T-helper 2 cell (primary cell): ENCODE measurements at places on chromosomes 3 and 15.

GRCh38 chr3:126067959-126068358 is 16.0 kb downstream of the SLC41A3 start:
- DNase-seq = no peak

GRCh38 chr3:50830451-50830850 is 155.7 kb downstream of the DOCK3 start:
- no peak for DNase-seq

GRCh38 chr3:94912656-94913055 is 849.8 kb downstream of the NSUN3 start:
- no peak for DNase-seq

GRCh38 chr15:81253846-81254245 is 57.2 kb downstream of the IL16 start:
- DNase-seq = no peak

DNA sequence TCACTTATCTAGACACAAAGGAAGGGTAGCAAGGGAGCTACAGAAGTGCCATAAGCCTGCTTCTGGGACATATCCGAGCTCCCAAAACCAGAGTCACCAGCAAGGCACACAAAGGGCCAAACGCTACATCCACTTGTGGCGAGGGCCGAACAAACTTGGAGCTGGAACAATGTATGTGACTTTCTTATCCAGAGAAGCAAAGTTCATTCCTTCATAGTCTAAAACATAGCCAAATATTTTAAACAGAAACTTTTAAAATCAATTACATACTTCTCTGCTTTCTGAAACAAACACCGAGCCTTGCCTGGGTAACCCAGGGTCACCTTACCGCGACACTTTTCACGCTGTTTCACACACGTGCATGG is 15.9 kb downstream of the ZXDC start:
- DNase-seq = no peak

DNA sequence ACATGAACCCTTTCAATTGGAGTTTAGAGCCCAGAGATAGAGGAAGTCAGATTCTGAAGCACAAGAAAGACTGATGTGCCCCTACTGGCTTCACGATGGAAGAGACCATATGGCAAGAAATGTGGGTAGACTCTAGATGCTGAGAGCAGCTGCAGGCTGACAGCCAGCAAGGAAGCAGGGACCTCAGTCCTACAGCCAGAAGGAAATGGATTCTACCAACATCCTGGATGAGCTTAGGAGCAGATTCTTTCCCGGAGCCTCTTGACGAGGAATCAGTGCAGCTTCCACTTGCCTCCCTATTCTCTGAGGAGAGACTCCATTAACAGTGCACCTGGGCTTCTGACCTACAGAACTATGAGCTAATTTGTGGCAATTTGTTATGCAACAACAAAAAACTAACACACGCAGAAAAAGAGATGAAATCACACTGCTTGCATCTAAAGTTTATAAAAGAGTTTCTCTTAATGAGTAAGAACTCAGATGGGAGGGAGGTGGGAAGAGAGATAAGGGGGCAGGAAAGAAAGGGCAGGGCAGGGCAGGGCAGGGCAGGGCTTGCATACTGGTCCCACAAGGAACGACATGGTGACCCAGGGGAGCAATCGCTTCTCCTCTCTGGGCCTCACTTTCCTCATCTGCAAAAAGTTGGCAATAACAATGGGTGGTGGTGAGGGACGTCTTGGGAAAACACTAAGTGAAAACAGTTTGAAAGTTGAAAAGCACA is 440.9 kb downstream of the FOXP1 start:
- DNase-seq = no peak

DNA sequence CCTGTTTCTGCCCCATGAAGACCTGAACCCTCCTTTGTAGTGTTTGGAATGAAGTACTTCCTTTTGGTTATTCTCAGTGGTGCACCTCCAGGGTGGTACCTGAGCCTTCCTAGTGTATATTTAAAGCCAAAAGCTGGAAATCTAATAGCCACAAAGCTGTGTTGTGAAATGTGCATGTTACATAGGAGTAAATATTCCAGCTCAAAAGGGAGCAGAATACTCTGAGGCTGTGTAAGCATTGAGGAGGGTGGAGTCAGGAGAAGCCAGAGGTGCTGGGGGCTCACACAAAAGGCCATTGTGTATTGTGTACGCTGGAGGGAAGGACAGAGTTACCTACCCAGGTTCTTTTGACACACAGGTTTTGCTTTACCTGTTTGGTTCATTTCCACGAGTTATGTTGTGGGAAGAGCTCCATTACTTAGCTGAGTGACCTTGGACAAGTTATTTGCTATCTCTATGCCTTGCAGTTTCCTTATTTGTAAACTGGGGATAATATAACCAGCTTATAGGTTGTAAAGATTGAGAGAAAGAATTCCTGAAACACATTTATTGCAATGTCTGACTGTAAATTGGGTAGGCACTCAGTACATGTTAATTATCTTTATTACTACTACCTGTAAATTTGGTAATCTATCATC is 24.7 kb downstream of the GPR171 start:
- DNase-seq = no peak

DNA sequence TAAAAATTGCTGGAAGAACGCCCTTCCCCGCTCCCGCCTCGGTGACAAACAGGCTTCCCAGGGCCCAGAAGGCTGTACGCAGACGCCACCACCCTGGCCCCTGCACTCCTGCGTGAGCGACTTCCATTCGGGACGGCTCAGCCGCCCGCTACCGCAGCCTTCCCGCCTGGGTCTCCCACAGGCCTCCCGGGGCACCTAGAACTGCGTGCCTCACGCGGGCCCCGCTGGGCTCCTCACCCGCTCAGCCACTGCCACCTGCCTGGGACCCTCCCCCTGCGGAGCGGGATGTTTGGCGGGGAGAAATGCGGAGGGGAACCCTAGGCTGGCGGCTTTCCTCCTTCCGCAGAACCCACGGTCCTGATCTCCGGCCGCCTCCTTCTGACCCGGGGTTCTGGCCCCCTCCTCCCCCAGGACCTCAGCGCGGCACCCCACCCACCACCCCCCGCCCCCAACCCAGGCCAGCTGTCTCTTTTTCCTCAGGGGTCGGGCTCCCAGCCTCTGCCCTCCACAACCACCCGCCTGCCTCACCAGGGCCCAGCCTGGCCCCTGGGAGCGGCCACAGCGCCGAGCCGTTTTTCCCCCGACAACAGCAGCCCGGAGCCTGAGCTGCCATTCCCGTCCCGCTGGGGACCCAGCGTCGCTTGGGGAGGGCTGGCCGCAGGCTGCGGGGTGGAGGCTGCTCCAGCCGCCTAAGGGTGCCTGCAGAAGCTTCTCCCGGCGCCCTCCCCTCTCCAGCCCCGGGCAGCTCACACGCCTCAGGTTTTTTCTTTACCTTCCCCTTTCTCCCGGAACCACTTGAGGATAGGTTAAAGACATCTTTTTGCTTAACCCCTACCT is 27.6 kb upstream of the RAB7A start:
- no peak for DNase-seq

DNA sequence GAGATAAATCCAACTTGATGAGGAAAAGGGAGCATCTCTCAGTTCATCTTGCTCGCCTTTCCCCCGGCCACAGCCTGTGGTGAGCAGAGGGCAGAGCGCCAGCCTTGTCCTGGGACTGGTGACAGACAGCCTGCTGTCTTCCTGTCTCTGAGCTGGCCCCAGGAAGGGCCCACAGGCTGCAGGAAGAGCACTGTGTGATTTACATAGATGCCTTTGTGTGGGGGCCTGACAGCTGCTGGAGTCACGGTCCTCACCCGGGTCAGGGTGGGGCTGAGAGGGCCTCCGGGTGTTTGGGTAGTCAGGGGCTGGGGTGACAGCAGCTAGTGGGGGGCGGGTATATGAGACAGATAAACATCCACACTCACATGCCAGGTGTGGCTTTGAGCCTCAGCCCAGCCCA is 29.3 kb downstream of the PLA2G4D start:
- no peak for DNase-seq

DNA sequence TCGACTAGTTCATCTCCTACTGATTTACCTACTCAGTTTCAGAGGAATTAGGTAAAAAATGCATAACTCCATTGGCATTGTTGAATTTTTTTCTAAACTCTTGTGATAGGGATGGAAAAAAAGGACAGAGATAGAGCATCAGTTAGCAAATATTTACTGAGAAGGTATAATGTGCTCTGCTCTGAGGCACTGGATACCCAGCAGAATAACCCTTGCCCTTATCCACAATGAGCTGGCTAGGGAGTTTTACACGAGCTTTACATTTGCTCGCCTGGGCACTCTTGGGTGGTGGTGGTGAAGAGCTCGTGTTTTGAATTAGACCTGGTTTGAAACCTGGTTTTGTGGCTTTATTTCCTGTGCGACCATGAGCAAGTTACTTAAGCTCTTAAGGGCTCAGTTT is 149.6 kb downstream of the RORA start:
- DNase-seq = no peak

DNA sequence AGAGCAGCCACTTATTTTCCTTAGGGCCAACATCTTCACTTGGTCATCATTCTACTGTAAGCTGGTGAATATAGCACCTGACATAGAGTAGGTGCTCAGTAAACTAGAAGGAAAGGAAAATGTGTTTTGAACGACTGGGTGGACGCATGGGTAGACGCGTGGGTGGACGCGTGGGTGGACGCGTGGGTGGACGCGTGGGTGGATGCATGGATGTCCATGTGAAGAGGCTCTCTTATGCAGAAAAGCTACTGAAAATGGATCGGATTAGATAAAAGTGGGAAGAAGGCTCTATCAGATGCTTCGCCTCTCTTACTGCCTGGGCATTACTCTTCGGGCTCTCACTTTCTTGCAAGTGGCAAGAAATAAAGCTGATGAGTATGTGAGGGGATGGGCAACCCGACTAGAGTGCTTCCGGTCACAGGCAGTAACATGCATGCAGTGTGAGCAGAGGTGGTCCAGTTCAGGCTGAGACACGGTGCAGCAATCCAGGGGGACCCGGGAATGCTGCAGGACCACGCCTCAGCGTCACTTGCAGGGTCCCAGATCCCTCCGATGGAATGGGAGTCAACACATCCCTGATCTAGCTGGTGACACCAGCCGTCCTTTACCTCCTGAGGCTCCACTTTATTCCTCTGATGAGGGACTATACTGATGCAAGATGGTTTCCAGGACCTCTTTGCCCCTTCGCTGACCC is 138.0 kb upstream of the MEF2A start:
- no peak for DNase-seq

DNA sequence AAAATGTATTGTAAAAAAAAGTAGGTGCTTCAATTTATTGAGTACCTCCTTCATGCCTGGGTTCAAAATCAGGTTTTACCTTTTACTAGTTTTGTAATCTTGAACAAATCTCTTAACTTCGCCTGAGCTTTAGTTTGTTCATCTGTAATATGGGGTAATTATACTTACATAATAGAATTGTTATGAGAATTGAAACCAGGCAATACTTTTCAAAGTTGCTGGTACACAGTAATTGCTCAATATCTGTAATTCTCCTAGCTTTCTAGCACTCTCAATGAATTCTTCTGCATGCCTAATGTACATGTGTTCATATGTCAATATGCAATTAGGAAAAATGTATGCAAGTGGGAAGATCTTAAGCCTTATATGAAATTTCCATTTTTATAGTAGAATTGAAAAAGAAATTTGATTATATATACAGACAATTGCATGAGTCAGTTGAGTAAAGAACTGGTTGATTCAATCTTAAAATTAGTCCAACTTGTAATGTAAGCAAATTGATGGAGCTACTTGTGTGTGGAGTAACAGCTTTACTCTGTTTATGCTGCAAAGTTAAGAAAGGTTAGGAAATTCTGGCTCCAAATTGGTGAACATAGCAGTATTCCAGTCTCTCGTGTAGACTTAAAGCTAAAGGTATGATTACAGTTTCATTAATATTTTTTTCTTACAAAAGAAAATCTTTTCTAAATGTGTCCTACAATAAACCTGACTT is 4.1 kb downstream of the TNFSF10 start:
- no peak for DNase-seq

GRCh38 chr3:31546162-31546561 is 13.4 kb downstream of the STT3B start:
- DNase-seq = no peak

- DNase-seq = no peak
Observed at GRCh38 chr15:56586206-56586605, 121.3 kb upstream of the MNS1 start.

GRCh38 chr3:169836078-169836941 is 23.6 kb upstream of the LRRC34 start:
- no peak for DNase-seq

- DNase-seq = no peak
Observed at GRCh38 chr3:39671600-39671999, 137.8 kb upstream of the MYRIP start.

DNA sequence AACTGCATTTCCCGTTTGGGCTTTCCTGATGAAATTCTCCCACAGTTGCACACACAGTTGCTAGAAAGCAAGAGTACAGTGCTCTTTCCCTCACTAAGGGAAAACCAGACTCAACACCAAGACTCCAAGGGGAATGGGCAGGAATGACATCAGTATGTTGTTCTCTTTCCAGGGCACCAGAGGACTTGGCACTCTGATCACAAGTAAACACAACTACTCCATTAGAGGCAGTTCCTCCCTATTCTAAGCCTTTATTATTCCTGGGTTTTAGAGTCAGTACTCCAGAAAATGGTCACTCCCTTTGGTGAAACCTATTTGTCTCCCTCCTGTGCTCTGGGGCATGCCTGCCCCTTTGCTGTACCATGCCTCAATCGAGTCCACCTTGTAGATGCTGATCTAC is 52.3 kb upstream of the VGLL4 start:
- DNase-seq = no peak

- no peak for DNase-seq
Observed at GRCh38 chr3:4745235-4745610, 234.0 kb upstream of the BHLHE40 start.

DNA sequence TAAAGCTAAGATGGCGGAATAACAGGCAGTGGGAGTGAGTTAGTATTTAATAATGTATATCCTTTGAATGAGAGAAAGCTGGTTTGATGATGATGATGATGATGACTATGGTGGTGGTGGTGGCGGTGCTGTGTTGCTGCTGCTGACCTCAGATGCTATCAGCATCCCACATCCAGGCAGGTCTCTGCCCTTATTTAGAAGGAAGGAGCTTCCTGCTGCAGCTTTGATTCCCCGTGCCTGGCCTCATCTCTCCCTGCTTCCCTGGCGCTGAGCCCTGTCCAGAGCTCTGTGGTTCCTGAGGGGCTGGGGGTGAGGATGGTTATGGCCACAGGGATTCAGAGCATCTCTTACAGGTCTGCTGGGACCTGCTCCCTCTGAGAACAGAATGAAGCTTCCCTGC is 73.1 kb downstream of the RAB11A start:
- DNase-seq = no peak

- no peak for DNase-seq
Observed at GRCh38 chr3:14210290-14210688, 31.7 kb downstream of the LSM3 start.

DNA sequence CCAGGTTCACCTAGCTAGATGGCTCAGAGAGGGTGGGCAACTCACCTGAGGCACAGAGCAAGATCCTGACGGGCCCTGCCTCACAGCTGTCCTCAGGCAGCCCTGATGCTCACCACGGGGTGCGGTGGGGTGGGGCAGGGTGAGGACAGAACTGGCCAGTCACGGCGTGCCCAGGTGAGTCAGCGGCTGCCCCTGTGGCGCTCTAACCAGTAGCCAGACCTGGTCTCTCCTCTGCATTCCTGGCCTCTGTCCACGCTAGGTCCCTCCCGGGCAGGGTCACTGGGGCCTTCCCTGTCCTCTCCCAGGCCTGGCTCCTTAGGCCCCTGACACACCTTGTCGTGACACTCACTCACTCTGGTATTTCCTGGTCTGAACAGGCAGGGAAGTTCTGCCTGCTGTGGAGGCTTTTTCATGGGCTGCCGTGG is 901 bp downstream of the ALS2CL start:
- no peak for DNase-seq

- DNase-seq = no peak
Observed at GRCh38 chr15:88020806-88021205, 235.7 kb downstream of the NTRK3 start.
